ENCODE measurements at places on chromosomes 2 and 18.

DNA sequence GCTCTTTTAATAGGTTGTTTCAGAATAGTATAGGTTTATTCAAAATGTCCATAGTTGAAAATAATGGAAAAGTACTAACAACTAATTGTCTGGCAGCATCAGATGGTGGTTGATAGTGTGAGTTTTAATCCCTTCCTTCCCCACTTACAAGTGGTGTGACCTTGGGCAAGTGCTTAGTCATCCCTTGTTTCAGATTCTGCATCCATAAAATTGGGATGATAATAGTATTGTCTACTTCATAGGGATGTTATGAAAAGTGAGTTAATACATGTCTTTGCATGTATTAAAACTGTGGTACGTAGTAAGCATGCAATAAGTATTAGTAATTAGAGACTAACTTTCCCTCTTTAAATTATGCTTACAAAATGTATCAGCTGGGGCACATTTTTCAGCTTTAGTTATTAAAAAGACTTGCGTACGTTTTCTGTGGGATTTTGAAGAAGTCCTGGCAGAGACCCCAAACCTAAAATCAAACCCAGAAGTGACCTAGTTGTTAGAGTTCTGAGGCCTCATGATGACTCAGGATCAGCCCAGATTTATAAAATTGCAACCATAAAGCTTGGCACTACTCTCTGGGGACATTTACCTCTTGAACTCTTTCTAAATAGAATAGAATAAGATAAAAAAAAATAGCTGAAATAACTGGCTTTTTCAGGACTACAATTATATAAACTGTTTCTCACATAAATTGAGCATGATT is 8.6 kb downstream of the ITGA4 start:
- no peak for DNase-seq

- no peak for DNase-seq
Measured at GRCh38 chr2:136408795-136409194, 290.8 kb upstream of the CXCR4 start.

DNA sequence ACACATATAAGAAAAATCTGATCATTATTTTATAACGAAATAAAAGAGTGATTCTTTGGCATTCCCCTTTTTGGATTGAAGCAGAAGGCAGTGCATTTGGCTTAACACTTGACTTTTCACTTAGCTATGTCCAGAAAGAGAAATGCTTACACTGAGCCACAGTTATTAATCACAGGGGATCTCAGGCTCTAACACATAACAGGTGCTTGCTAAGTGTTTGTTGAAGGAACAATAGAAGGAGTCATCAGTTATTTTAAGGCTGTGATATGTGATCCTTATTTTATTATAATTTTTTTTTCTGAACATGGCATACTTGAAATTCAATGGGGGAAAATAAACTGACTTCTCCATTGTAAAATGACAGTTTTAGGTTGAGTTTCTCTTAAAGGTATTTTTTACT is 209.5 kb downstream of the UBE2E3 start:
- no peak for DNase-seq

- no peak for DNase-seq
Measured at GRCh38 chr2:136257893-136258292, 139.9 kb upstream of the CXCR4 start.

GRCh38 chr2:168246483-168247340 is 683 bp downstream of the STK39 start:
- peak; percentile 83 for DNase-seq

DNA sequence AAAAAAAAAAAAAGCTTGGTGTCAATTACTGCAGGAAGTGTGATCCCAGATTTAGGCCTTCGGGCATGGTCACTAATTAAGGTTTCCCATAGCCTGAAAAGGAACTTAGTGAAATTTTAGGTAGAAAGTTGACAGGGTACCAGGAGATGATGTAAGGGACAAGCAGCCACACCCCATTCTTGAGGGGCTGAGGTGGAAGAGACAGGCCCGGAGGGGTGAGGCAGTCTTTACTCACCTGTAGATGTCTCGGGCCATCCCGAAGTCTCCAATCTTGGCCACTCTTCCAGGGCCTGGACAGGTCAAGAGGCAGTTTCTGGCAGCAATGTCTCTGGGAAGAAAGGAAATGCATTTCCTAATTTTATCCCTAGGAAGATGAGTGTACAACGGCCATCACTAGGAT is 94.3 kb downstream of the CLIP4 start:
- no peak for DNase-seq

- DNase-seq, result no peak
Measured at GRCh38 chr18:6479699-6480098, 65.0 kb upstream of the L3MBTL4 start.

DNA sequence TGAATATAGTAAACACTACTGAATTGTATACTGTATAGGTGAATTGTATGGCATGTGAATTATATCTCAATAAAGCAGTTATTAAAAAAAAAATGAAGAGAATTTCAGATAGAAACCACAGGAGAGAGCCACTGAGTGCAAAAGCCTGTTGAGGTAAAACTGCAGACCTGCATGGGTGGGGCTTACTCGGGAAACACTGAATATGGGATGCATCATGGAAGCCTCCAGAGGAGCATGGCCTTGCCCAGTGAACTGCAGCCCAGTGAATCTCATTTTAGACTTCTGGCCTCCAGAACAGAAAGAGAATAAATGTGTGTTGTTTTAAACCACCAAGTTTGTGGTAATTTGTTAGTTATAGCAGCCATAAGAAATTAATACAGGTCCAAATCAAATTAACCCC is 15.7 kb downstream of the GPATCH11 start:
- DNase-seq, result no peak

Data from hippocampal formation (tissue), 2 donors.